ENCODE measurements at places on chromosomes 1 and 21.

- H3K36me3 ChIP-seq: peaks cover 9% of the 10 kb centered on the region
- DNase-seq: no peak
- H3K4me3 ChIP-seq: no peak overlapping the region
- H3K4me1 ChIP-seq: peaks cover 55% of the 10 kb centered on the region
- no peaks in the 10 kb centered on the region for H3K27me3 ChIP-seq
Observed at GRCh38 chr1:12447307-12447706, 170.7 kb downstream of the DHRS3 start.

DNA sequence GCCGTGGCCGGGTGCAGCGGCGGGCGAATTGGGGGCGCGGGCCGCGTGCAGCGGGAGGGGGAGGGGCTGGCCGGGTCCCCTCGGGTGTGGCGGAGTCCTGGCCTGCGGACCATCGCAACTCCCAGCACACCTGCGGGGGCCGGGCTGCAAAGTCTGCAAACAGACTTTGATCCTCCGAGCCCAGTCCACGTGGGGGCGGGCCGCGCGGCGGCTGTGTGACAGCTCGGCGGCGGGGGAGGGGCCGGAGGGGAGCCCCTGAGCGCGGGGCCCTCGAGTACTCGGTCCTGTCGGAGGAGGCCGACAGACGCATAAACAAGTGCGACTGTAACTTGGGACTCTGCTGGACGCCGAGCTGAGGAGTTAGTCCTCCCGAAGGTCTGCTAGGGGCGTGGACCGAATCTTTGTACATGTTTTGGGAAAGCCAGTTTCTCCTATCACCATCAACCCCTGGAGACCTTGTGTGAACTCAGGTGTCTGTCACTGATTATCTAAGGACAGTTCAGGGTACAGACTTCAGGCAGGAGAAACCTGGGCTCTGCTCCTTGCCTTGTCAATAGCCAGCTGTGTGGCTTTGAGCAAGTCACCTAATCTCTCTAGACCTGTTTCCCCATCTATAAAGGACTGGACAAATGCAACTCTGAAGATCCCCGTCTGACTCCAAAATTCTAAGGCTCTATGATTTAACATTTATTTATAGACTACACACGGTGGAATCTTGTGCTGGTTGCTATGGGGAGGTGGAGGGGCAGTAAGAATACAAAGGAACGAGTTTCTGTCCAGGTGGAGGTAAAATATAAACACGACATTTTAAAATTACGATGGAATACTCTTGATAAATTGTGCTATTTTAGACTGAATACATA, 710 bp upstream of the SLC30A1 start:
- DNase-seq: no peak
- H3K27ac ChIP-seq: peak overlapping the region; percentile 82
- H3K4me1 ChIP-seq: peaks cover 32% of the 10 kb centered on the region
- H3K36me3 ChIP-seq: peaks cover 15% of the 10 kb centered on the region
- H3K27me3 ChIP-seq: no peaks in the 10 kb centered on the region
- H3K4me3 ChIP-seq: peak overlapping the region; percentile 87

DNA sequence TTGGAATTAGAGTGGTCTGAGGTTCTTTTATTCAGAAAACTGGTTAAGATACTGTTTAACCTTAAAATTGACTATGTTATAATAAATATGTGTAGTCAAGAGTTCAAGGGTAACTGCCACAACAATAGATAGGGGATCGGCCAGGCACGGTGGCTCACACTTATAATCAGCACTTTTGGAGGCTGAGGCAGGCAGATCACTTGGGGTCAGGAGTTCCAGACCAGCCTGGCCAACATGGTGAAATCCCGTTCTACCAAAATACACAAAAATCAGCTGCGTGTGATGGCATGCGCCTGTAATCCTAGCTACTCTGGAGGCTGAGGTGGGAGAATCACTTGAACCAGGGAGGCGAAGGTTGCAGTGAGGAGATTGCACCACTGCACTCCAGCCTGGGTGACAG, 39.5 kb downstream of the PDC start:
- peaks cover 15% of the 10 kb centered on the region for H3K36me3 ChIP-seq
- no peak overlapping the region for H3K27ac ChIP-seq
- no peak for DNase-seq
- H3K27me3 ChIP-seq: no peaks in the 10 kb centered on the region
- H3K4me1 ChIP-seq: no peaks in the 10 kb centered on the region

- no peak for DNase-seq
- H3K36me3 ChIP-seq: peaks cover 6% of the 10 kb centered on the region
- peaks cover 17% of the 10 kb centered on the region for H3K27me3 ChIP-seq
- H3K27ac ChIP-seq: no peak overlapping the region
- H3K4me1 ChIP-seq: no peaks in the 10 kb centered on the region
- no peak overlapping the region for H3K4me3 ChIP-seq
Observed at GRCh38 chr1:46429436-46429835, 35.3 kb downstream of the FAAH start.

DNA sequence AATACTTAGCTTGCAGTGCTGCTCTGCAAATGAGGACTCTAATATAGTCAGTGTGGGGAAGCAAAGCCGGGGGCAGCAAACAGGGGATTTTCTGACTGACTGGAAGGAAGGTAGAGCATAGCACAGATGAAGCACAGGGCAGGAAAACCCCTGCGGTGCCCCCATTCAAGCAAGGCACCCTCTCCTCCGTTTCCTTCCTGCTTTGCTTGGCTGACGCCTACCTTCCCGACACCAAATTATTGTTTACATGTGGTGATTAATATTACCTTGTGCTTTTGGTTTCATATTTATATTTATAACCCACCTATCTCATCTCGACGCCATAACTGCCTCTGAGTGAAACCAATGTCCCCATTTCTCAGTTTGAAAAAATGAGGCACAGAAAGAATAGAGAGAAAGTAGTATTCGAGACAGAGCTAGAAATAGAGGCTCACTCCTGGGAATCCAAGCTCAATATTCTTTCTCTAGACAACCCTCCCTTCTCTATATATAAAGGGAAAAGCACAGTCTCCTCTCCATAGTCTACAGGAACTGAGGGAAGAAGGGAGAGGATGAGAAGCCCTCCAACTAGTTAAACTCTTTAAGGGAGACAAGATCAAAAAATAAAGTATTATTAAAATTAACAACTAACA, 41.3 kb downstream of the PIK3C2B start:
- DNase-seq: peak; percentile 56
- no peaks in the 10 kb centered on the region for H3K27me3 ChIP-seq
- peaks cover 13% of the 10 kb centered on the region for H3K36me3 ChIP-seq

- no peak for DNase-seq
- H3K27ac ChIP-seq: no peak overlapping the region
- no peak overlapping the region for H3K4me3 ChIP-seq
- H3K36me3 ChIP-seq: no peaks in the 10 kb centered on the region
- H3K27me3 ChIP-seq: peaks cover 22% of the 10 kb centered on the region
- H3K4me1 ChIP-seq: no peaks in the 10 kb centered on the region
Observed at GRCh38 chr1:54518489-54518888, 29.5 kb upstream of the ACOT11 start.

GRCh38 chr1:17731460-17731859, 23.7 kb upstream of the ACTL8 start:
- H3K36me3 ChIP-seq: no peaks in the 10 kb centered on the region
- H3K4me1 ChIP-seq: no peaks in the 10 kb centered on the region
- DNase-seq: no peak
- H3K27ac ChIP-seq: no peak overlapping the region

DNA sequence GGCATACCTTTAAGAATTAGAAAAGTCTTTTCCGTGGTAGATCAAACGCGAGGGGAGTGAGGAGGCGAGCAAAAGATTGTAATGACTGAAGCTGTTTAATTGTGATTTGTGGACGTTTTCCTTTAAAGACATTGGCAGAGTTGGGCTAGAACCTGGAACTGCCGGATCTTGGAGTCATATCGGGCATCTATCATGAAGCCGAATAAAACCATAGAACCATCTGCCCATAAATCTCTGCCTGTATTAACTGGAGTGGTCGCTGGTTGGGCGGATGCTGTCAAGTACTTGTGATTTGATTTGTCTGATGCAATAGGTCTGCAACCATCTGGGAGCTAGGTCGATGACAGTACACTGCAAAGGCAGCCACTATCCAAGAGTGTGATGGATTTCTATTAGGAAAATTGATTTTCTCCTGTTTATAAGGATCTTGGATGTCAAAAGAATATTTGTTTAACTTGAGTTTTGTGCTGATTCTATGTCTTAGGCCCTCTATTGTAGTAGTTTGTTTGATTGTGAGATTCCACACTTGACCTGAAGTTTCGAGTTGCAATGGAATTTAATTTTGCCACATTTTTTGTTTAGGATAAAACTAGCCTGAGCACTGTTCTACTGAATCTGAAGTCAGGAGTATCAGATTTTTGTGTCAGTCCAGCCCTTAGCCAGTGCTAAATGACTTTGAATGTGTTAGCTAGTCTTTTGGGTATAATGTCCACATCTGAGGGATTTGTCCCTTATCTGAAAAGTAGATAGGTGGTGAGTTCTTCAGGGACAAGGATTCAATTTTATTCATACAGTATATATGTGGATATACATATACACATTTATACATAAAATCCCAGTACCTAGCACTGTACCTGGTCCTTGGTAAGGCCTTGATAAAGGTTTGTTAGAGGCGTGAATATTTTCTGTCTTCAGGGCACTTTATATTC, 1.2 kb downstream of the SARS1 start:
- H3K27me3 ChIP-seq: no peaks in the 10 kb centered on the region
- peak overlapping the region; percentile 88 for H3K27ac ChIP-seq
- peak overlapping the region; percentile 98 for H3K4me3 ChIP-seq
- no peak for DNase-seq
- H3K4me1 ChIP-seq: peaks cover 36% of the 10 kb centered on the region

- no peak overlapping the region for H3K4me3 ChIP-seq
- no peaks in the 10 kb centered on the region for H3K4me1 ChIP-seq
- no peak for DNase-seq
Observed at GRCh38 chr1:80221319-80221718, 1214.8 kb upstream of the ADGRL4 start.

- H3K27me3 ChIP-seq: no peaks in the 10 kb centered on the region
- no peaks in the 10 kb centered on the region for H3K4me1 ChIP-seq
- peaks cover 2% of the 10 kb centered on the region for H3K36me3 ChIP-seq
Observed at GRCh38 chr1:27161594-27161993, 6.7 kb upstream of the SLC9A1 start.

Data from central memory CD8-positive, alpha-beta T cell (primary cell).